ENCODE measurements at places on chromosomes 16 and 17. TPM values are rescaled to one million over a fixed set of nuclear protein-coding genes. Genes with fewer than 3 reads are reported as not detected.

GRCh38 chr16:46627746-46628145, 6.6 kb upstream of the SHCBP1 start:
- peaks cover 8% of the 10 kb centered on the region for H3K4me1 ChIP-seq
- DNase-seq = no peak
- no peak overlapping the region for H3K27ac ChIP-seq
- H3K4me3 ChIP-seq = no peak overlapping the region
- no peaks in the 10 kb centered on the region for H3K27me3 ChIP-seq
- no peaks in the 10 kb centered on the region for H3K36me3 ChIP-seq

- no peak overlapping the region for H3K27ac ChIP-seq
- no peaks in the 10 kb centered on the region for H3K27me3 ChIP-seq
- no peak overlapping the region for H3K4me3 ChIP-seq
- no peak for DNase-seq
- H3K36me3 ChIP-seq = no peaks in the 10 kb centered on the region
Measured at GRCh38 chr16:84839956-84840355, 20.2 kb downstream of the CRISPLD2 start.

DNA sequence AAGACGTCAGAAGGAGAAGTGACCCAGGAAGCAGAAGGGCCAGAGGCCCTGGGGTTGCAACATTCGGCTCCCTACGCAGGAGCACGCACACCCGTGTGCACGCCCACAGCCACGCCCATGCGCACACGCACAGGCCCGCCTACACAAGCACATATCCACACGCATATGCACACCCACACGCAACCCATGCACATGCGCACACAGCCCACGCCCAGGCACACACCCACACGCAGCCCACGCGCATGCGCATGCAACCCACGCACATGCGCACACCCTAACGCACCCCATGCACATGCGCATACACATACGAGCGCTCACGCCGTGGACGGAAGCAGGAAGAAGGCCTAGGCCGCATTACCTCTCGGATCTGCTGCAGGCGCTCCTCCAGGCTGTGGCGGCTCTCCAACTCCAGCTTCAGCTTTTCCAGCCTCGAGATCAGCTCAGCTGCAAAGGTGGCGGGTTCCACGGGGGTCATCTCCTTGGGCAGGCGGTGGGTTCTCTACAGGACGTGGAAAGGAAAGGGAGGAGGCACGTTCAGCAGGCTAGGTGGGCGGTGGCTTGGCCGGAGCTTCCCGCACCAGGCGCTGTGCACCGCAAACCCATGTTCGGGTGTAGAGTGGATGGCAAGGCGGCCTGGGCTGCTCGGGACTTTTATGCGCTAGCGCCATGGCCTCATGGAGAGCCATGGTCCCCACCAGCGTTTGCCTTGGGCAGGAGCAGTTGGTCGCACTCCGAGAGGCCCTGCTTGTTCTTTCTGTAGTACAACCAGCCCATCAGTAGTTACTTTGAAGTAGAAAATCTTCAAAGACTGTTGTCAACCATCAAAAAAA, 23.4 kb downstream of the AXIN2 start:
- H3K27me3 ChIP-seq = no peaks in the 10 kb centered on the region
- H3K36me3 ChIP-seq = no peaks in the 10 kb centered on the region
- H3K4me3 ChIP-seq = no peak overlapping the region

DNA sequence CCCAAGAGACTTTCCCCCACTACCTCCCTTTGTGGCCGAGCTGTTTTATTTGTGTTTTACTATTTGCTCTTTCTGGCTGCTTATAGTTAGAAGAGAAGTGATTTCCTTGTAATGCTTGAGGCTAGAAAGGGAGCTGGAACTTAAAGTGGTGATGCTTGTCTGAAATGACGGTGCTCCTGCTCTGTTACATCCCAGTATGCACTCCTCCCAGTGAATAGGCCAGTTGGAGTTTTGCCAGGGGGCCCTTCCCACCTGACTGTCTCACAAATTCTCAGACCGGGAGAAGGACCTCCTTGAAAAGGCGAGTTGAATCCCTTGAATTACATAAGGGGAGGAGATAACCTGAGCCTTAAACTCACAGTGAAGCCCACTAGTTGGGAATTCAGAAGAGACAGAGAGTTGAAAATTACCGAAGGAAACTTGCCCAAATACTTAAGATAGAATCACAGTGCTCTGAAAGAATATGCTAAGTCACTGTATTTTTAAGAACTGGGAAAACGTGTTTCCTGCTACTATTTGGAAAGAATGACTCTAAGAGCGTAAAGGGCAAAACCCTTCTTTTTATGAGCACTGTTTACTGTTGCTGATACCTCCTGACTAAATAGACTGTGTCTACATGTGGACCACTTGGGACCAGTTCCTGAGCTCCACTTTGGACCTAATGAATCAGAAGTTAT, 84.7 kb upstream of the CLEC3A start:
- H3K27ac ChIP-seq = no peak overlapping the region
- H3K4me1 ChIP-seq = no peaks in the 10 kb centered on the region
- DNase-seq = no peak
- no peaks in the 10 kb centered on the region for H3K36me3 ChIP-seq
- H3K27me3 ChIP-seq = no peaks in the 10 kb centered on the region
- H3K4me3 ChIP-seq = no peak overlapping the region

DNA sequence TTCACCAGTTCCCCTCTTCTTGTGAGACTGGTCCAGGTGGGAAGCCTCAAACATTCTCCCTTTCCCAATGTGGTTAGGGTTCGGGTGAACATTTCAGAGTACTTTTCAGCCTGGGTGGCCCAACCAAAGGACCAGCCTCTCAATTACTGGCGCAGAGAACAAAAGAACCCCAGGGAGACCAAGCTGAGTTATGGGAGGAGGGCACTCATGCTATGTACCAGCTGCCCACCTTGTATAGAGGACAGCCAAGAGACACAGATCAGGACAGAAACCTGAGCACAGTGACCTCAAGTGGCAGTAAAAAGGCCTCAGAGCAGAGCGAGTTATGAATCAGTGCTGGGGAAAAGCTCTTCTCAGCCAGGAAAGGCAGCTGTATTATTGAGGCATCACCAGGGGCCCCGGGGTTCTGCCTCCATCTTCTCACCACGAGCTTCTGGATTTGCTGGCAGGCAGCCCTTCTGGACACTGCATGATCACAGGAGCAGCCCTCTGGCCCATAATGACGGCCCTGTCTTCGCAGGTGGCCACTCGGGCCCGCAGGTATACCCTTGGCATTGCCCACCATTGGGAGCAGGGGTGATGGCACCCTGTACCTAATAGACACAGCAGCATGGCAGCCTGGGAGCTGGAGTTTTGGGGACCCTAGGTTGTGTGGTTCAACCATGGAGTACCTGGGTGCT, 3.8 kb downstream of the G6PC3 start:
- no peaks in the 10 kb centered on the region for H3K36me3 ChIP-seq
- peaks cover 29% of the 10 kb centered on the region for H3K4me1 ChIP-seq
- no peaks in the 10 kb centered on the region for H3K27me3 ChIP-seq

GRCh38 chr16:55045756-55046460, 115.2 kb downstream of the IRX5 start:
- no peak for DNase-seq
- H3K27ac ChIP-seq = no peak overlapping the region
- H3K27me3 ChIP-seq = peaks cover 3% of the 10 kb centered on the region
- H3K4me3 ChIP-seq = no peak overlapping the region
- H3K36me3 ChIP-seq = no peaks in the 10 kb centered on the region

- peaks cover 15% of the 10 kb centered on the region for H3K4me1 ChIP-seq
- H3K27me3 ChIP-seq = no peaks in the 10 kb centered on the region
- DNase-seq = no peak
- no peak overlapping the region for H3K4me3 ChIP-seq
- H3K27ac ChIP-seq = no peak overlapping the region
Measured at GRCh38 chr16:2270070-2270462, 2.1 kb upstream of the RNPS1 start.

- H3K27me3 ChIP-seq = no peaks in the 10 kb centered on the region
- no peak overlapping the region for H3K27ac ChIP-seq
- DNase-seq = no peak
- no peaks in the 10 kb centered on the region for H3K36me3 ChIP-seq
- peaks cover 5% of the 10 kb centered on the region for H3K4me1 ChIP-seq
Measured at GRCh38 chr16:79164388-79164995, 436.0 kb downstream of the MAF start.

DNA sequence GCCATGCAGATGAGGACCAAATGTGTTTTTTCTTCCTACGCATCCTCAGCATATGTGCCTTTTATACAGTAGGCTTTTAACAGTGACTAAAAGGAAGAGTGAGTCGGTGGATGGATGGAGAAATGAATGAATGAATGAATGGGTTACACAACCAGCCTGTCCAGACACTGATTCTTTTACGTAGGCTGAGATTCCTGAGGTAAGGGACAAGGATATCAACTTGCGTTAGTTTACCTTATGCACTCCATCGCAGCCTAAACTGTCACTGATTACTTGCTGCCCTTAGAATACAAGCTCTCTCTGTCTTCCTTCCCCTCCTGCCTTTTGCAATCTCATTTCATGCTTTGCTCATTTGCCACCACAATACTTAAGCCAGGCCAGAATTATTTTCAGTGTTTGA, 59.0 kb downstream of the RBFOX1 start:
- H3K36me3 ChIP-seq = no peaks in the 10 kb centered on the region
- H3K27ac ChIP-seq = no peak overlapping the region
- DNase-seq = no peak

The PRDM7 gene
- total RNA-seq = not detected

The SLFN14 gene
- not detected for total RNA-seq

DNA sequence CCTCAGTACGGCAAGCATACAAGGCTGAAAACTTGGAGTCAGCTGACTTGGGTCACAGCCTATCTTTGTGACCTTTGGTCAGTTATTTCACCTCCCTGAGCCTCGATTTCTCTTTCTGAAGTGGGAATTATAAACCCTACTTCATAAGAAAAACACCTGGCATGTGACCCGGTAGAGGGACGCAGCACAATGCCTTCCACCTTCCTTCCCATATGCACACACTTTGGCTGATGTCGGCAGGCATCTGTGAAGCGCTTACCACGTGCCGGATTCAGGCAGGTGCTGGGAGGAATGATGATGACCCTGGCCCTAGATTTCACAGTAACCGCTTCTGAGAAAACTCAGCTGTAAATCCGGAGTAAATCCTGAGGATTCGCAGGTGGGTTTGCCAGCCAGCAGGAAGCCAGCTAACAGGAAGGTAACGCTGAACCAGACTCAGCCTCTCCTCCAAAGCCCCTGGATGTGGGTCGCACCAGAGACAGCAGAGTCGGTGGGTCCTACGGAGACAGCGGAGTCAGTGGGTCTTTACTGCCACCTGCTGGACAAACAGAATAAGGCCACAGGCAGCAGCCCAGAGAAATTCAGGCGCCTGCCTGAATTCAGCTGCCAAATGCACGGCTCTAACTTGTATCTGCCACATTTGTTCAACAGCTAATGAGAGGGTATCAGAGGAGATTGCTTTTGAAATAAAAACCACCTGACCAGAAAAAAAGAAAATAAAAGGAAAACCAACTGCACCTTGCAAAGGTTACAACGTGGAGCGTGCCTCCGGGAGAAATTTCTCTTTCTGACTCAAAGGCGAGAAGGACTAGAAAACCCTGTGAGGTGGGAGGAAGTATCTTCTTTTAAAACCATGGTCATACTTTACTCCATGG, 16.6 kb downstream of the COPRS start:
- H3K4me1 ChIP-seq = peaks cover 15% of the 10 kb centered on the region
- H3K27me3 ChIP-seq = no peaks in the 10 kb centered on the region
- H3K27ac ChIP-seq = peak overlapping the region; percentile 41
- no peaks in the 10 kb centered on the region for H3K36me3 ChIP-seq

- no peak overlapping the region for H3K27ac ChIP-seq
- no peaks in the 10 kb centered on the region for H3K36me3 ChIP-seq
- no peak overlapping the region for H3K4me3 ChIP-seq
- DNase-seq = no peak
- H3K4me1 ChIP-seq = no peaks in the 10 kb centered on the region
- H3K27me3 ChIP-seq = peaks cover 18% of the 10 kb centered on the region
Measured at GRCh38 chr17:77901481-77901880, 57.0 kb upstream of the TNRC6C start.

The FNDC8 gene
- total RNA-seq = not detected

DNA sequence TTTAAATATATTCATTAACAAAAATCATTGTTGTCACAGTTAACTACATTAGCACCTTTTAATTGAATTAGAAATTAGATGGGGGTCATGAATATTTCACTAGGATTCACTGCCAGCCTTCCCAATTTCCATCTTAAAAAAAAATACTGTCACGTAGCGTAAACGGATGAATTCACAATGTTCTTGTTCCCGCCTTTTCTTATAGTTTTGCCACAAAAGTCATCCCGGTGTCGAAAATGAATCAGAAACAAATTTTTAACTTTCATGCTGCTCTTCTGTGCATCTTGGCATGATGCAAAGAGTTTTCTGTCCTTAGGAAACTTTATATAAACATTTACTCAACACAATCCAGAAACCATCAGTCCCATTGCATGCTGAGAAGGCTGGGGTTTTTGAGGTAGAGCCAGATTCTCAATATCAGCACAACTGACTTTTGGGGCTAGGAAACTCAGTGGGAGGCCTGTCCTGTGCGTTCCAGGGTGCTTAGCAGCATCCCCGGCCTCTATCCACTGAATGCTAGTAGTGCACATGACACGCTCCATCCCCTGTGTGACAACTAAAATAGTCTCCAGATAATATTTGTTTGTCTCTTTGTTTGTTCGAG, 252.9 kb upstream of the XYLT1 start:
- H3K36me3 ChIP-seq = no peaks in the 10 kb centered on the region
- H3K27ac ChIP-seq = no peak overlapping the region
- no peak overlapping the region for H3K4me3 ChIP-seq
- H3K27me3 ChIP-seq = no peaks in the 10 kb centered on the region
